ENCODE measurements at places on chromosomes 1 and 21.
A peak's percentile ranks its signal among the peaks of the same experiment; 100 is the strongest.

DNA sequence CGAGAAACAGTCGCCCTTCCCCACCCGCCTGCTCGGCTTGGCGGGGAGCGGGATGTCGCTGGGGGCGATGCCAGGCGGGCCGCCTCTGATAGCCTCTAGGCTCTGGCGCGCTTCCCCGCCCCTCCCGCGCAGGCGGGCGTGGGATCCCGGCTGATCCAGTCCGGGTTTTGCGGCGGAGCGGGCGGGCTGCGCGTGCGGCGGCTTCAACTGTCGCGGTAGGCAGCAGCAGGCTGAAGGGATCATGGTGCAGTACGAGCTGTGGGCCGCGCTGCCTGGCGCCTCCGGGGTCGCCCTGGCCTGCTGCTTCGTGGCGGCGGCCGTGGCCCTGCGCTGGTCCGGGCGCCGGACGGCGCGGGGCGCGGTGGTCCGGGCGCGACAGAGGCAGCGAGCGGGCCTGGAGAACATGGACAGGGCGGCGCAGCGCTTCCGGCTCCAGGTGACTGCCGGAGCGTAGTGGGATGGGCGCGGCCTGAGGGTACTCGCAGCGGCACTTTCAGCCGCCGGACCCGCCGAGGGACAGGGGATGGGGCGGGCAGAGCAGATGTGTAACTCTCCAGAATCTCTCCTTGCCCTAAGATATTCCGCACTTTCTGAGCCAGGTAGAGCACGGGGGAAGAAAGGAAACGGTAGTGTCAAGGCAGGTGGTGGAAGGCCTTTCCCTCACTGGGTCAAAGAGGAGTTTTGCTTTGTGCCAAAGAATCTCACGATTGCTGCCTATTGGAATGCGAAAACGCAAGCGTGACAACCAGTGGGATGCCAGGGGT, at the start of gene FAAH:
Gene FAAH, plus strand, starts transcription at position 210 of the 764 bp plus-strand sequence. Its CDS starts 32 bp downstream, at position 242.
- no peak within 1 kb of the TSS for H3K27ac ChIP-seq
- peaks cover 3% of the 10 kb centered on the region for H3K36me3 ChIP-seq

- no peak overlapping the region for H3K4me3 ChIP-seq
- no peaks in the 10 kb centered on the region for H3K4me1 ChIP-seq
- H3K36me3 ChIP-seq = no peaks in the 10 kb centered on the region
Measured at GRCh38 chr1:235583511-235584001, 66.0 kb downstream of the GNG4 start.

DNA sequence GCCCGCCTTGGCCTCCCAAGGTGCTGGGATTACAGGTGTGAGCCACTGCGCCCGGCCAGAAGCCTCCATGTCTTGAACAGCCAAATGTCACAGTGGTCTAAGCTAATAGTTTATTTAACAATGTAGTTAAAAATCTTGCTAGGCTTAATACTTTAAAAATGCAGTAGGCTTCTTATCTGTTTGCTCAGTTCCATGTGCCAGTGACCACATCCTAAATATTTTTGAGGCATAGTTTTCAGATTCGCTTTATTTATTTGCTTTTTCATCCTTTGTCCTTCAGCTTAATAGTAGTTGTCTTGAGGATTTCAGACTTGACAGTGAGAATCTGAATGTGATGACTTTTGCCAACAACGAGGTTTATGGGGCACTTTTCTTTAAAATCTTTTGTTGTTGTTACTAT, 59.9 kb upstream of the PRRX1 start:
- DNase-seq = no peak
- H3K4me3 ChIP-seq = no peak overlapping the region
- no peaks in the 10 kb centered on the region for H3K4me1 ChIP-seq
- peaks cover 9% of the 10 kb centered on the region for H3K36me3 ChIP-seq
- H3K27ac ChIP-seq = no peak overlapping the region

GRCh38 chr1:36786425-36786824, 247.9 kb downstream of the GRIK3 start:
- H3K4me3 ChIP-seq = no peak overlapping the region
- no peak for DNase-seq
- H3K27me3 ChIP-seq = peaks cover 23% of the 10 kb centered on the region
- H3K36me3 ChIP-seq = no peaks in the 10 kb centered on the region
- H3K4me1 ChIP-seq = no peaks in the 10 kb centered on the region

- peaks cover 6% of the 10 kb centered on the region for H3K4me1 ChIP-seq
- H3K4me3 ChIP-seq = no peak overlapping the region
- no peak for DNase-seq
- peaks cover 17% of the 10 kb centered on the region for H3K36me3 ChIP-seq
- H3K27ac ChIP-seq = no peak overlapping the region
- H3K27me3 ChIP-seq = no peaks in the 10 kb centered on the region
Measured at GRCh38 chr1:64881281-64881680, 85.1 kb downstream of the JAK1 start.

GRCh38 chr1:16374266-16374665, 7.2 kb downstream of the SZRD1 start:
- peaks cover 69% of the 10 kb centered on the region for H3K4me1 ChIP-seq
- H3K4me3 ChIP-seq = no peak overlapping the region
- peaks cover 3% of the 10 kb centered on the region for H3K36me3 ChIP-seq
- no peak for DNase-seq

GRCh38 chr1:46340404-46341221, at the start of gene NSUN4:
Gene NSUN4 (plus strand): TSS chr1:46340807. CDS start chr1:46340827, 20 bp downstream.
- H3K36me3 ChIP-seq = peaks cover 5% of the 10 kb centered on the region
- H3K27ac ChIP-seq = peak within 1 kb of the TSS; percentile 100
- peaks cover 47% of the 10 kb centered on the region for H3K4me1 ChIP-seq

DNA sequence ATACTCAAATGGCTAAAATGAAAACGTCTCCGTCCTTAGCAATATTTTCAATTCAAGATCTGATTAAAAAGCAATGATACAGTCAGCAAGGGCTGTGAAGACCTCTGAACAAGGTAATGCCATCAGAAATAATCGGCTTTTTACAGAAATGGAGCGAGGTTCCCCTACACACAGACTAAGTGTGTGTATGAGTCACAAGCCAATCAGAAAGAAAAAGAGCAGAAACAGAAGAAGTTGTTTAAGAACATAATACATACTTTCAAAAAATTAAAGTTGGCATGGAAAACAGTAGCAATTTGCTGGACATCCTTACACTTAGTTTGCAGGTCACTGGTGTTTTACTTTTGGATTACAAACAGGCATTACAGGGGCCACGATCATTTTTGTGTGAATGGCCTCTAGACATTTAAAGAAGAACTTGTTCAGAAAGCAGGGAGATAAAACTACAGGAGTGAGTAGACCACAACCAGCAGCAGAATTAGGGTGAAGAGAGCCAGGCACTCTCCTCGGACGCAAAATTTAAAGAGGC, 350.0 kb upstream of the RUNX1 start:
- H3K4me3 ChIP-seq = no peak overlapping the region
- peaks cover 42% of the 10 kb centered on the region for H3K4me1 ChIP-seq
- peak overlapping the region; percentile 62 for H3K27ac ChIP-seq
- H3K27me3 ChIP-seq = no peaks in the 10 kb centered on the region

DNA sequence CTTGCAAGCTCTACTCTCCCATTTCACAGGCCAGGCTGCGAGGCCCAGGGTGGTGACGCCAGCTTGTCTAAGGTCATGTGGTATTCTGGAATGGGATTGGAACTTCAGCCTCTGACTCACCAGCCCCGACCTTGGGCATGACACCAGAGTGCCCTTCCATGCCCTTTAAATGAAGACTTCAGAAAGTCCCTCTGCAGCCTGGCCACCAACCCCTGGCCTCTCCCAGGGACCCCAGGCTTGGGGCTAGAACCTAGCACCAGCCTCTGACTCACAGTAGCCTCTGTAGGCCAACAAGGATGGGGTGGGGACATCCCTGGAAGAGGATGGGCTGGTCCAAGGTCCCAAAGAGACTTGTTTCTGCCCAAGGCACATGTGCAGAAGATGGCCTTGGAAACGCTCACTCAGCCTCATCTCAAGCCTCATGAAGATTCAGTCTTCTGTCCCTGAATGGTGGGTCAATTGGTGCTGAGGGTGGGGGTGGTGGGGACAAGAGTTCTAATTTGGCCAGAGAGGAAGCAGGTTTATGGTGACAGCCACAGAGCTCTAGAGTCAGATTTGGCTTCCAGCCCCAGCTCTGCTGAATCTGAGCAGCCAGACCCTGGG, 36.1 kb upstream of the RUNX3 start:
- no peak overlapping the region for H3K27ac ChIP-seq
- no peaks in the 10 kb centered on the region for H3K27me3 ChIP-seq
- H3K4me1 ChIP-seq = peaks cover 18% of the 10 kb centered on the region
- no peak for DNase-seq
- H3K36me3 ChIP-seq = no peaks in the 10 kb centered on the region

- peaks cover 6% of the 10 kb centered on the region for H3K36me3 ChIP-seq
- H3K4me1 ChIP-seq = peaks cover 87% of the 10 kb centered on the region
- no peaks in the 10 kb centered on the region for H3K27me3 ChIP-seq
- no peak for DNase-seq
- H3K27ac ChIP-seq = peak overlapping the region; percentile 50
- no peak overlapping the region for H3K4me3 ChIP-seq
Measured at GRCh38 chr1:94917251-94917650, 9.7 kb downstream of the CNN3 start.

GRCh38 chr1:1442069-1442770, 6.7 kb downstream of the VWA1 start:
- DNase-seq = no peak
- H3K27me3 ChIP-seq = no peaks in the 10 kb centered on the region
- H3K4me1 ChIP-seq = peaks cover 3% of the 10 kb centered on the region
- H3K4me3 ChIP-seq = no peak overlapping the region
- H3K36me3 ChIP-seq = no peaks in the 10 kb centered on the region
- no peak overlapping the region for H3K27ac ChIP-seq

DNA sequence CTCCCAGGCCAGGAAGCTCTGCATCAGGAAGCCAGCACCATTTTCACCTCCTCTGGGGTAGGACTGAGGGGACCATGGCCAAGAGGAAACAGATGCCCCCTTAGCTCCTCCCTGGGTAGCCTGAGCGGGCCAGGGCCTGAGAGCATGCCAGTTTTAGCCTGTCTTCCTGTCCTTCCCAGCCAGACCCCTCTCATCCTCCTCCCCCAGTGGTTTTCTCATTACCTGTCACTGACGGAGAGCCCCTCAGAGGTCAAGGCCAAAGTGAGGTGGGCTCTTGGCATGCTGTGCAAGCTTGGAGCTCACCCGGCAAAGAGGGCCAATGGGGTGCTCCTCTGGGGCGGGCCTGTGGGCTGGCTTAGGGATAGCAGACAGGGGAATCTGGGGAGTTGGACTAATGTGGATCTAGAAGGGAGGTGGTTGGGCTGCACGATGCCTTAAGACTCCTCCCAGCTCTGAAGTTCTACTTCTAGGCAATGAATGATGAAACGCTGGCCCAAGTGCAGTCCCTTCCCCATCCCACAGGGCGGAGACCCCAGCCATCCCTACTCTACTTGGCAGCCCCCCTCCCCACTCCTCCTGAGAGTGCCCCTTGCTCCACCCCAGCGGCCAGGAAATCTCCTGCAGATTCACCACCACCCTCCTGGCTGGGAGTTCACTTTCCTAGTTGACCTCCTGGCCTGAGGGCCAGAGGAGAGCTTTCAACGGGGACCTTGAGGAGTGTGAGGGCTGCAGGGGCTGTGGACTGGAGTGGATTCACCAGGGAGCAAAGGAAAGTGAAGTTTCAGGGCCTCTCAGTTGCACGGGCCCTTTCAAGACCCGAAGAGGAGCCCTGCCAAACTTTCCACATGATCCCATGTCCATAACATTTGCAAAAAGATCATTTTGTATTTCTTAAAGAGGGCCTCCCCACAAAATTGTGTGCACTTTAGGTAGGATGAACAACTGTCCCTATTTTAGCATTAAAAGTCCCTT, 9.4 kb upstream of the LMNA start:
- H3K4me1 ChIP-seq = peaks cover 73% of the 10 kb centered on the region
- DNase-seq = no peak
- H3K4me3 ChIP-seq = peak overlapping the region; percentile 62
- H3K36me3 ChIP-seq = no peaks in the 10 kb centered on the region
- no peaks in the 10 kb centered on the region for H3K27me3 ChIP-seq

DNA sequence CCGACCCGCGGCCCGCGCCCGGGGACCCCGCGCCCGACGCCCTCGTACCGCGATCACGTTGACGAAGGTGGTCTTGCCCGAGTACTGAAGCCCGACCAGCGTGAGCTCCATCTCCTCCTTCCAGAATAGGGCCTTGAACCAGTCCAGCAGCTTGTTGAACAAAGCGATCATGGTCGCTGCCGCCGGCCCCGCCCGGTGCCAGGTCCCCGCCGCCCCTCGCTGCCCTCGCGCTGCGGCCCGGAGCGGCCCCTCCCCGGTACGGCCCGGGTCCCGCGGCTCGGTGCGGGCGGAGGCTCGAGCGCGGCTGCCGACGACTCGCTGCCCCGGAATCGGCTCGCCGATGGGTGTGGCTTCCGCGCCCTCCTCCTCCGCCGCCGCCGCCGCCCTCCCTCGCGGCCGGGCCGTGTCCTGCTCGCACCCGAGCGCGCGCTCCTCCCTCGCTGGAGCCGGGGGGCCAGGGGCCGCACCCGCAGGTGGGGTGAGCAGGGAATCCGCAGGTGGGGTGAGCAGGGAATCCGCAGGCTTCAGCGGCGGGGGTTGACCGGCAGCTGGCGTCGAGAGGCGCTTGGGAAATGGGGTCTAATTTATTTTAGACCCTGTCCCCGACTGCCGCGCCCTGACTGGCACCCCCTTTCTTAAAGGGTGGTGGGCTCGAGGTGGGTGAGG, at the start of gene ARL8A:
Gene ARL8A, minus strand, starts transcription at position 336 of the 666 bp plus-strand sequence. Its CDS starts 165 bp downstream, at position 171.
- H3K4me1 ChIP-seq = peaks cover 36% of the 10 kb centered on the region
- peaks cover 1% of the 10 kb centered on the region for H3K36me3 ChIP-seq
- DNase-seq = no peak
- H3K27ac ChIP-seq = peak within 1 kb of the TSS; percentile 90

GRCh38 chr21:43467785-43468184, 40.9 kb upstream of the SIK1 start:
- no peaks in the 10 kb centered on the region for H3K36me3 ChIP-seq
- H3K27ac ChIP-seq = no peak overlapping the region
- peaks cover 3% of the 10 kb centered on the region for H3K4me1 ChIP-seq

GRCh38 chr1:24779689-24780464, 34.6 kb downstream of the CLIC4 start:
- peak overlapping the region; percentile 57 for H3K27ac ChIP-seq
- H3K27me3 ChIP-seq = no peaks in the 10 kb centered on the region
- no peak overlapping the region for H3K4me3 ChIP-seq
- peaks cover 3% of the 10 kb centered on the region for H3K36me3 ChIP-seq
- DNase-seq = no peak

DNA sequence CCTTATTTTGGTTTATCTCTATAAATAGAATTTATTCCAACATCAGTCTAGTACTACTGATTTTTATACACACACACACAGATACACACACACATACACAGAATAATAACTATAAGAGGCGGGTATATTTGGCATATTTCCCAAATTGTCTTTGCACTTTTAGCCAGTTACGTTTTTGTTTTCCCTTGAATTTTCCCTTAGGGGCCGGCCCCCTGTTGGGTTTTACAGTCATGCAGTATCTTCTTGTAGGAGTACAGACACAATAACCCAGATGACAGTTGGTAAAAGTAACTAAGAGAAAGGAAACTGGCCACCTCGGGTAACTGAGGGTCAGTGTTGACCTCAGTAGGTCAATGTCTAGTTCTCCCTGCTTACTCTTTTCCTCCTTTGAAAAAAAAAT, 50.9 kb downstream of the DISP1 start:
- H3K4me1 ChIP-seq = peaks cover 7% of the 10 kb centered on the region
- no peaks in the 10 kb centered on the region for H3K27me3 ChIP-seq
- no peaks in the 10 kb centered on the region for H3K36me3 ChIP-seq
- no peak overlapping the region for H3K27ac ChIP-seq
- no peak for DNase-seq

GRCh38 chr1:216566641-216567205, 143.5 kb upstream of the USH2A start:
- peaks cover 46% of the 10 kb centered on the region for H3K27me3 ChIP-seq
- DNase-seq = no peak
- H3K4me3 ChIP-seq = no peak overlapping the region
- no peaks in the 10 kb centered on the region for H3K36me3 ChIP-seq

GRCh38 chr1:109466125-109466451, 258 bp upstream of the SYPL2 start:
- H3K27me3 ChIP-seq = peaks cover 75% of the 10 kb centered on the region
- peaks cover 3% of the 10 kb centered on the region for H3K4me1 ChIP-seq
- no peak for DNase-seq
- peak overlapping the region; percentile 65 for H3K4me3 ChIP-seq

GRCh38 chr1:175713381-175713780, 30.0 kb downstream of the TNR start:
- H3K27ac ChIP-seq = no peak overlapping the region
- no peaks in the 10 kb centered on the region for H3K4me1 ChIP-seq
- no peak overlapping the region for H3K4me3 ChIP-seq

Data from chondrocyte (in vitro differentiated cells).